ENCODE measurements at places on chromosomes 6 and 20.

DNA sequence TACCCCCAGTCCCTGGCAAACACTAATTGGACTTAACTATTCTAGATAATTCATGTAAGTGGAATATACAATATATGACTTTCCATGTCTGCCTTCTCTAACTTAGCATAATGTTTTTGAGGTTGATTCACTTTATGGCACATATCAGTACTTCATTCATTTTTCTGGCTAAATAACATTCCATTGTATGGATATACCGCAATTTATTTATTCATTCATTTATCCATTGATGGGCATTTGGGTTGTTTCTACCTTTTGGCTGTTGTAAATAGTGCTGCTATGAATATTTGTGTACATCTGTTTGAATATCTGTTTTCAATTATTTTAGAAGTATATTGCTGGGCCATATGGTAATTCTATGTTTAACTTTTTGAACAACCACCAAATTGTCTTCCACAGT is 616.3 kb downstream of the UTRN start:
- no peak for DNase-seq

- no peak for DNase-seq
These were observed 18.8 kb downstream of the PARD6B start for GRCh38 chr20:50750145-50750671.

DNA sequence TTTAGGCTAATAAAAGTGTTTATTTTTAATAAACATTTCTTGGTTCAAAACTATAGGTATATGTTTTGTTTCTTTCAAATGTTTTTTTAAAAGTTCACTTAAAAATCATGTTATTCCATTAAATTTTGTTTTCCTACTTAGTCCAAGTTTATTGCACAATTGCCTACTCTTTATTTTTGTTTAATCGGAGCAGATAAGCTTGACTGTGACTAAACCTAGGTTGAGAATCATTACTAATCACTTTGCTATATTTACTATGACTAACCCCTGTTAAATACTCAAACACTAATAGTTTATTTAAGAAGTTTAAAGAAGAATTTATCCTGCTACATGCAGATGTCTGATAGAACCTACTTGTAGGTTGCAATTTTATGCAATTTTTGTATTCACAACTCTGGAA is 18.8 kb downstream of the MAP3K4 start:
- DNase-seq: no peak

DNA sequence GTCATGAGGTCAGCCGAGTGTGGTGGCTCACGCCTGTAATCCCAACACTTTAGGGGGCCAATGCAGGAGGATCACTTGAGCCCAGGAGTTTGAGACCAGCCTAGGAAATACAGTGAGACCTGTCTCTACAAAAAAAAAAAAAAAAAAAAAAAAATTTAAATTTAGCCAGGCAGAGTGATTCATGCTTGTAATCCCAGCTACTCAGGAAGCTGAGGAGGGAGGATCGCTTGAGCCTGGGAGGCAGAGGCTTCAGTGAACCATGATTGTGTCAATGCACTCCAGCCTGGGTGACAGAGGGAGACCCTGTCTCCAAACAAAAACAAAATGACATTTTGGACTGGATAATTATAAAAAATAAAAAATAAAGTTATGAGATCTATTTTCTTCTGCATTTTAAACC is 56.2 kb downstream of the ADGRF1 start:
- DNase-seq: no peak

DNA sequence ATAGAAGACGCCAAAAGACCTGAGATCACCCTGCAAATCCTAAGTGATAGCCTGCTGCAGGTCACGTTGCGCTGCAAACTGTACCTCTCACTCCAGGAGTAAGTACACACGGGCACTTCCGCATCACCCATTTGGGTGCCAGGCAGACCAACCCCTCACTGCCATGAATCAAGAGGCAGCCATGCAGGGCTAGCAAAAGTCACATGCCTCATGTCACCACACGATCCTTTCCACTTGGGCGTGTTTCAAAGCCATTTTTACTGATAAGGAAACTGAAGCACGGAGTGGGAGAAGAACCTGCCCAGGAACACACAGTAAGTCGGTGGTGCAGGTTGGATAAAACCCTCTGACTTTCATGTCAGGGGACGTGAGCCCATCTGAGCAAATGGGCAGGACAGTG is 37.0 kb downstream of the BPIFB1 start:
- DNase-seq: no peak

DNA sequence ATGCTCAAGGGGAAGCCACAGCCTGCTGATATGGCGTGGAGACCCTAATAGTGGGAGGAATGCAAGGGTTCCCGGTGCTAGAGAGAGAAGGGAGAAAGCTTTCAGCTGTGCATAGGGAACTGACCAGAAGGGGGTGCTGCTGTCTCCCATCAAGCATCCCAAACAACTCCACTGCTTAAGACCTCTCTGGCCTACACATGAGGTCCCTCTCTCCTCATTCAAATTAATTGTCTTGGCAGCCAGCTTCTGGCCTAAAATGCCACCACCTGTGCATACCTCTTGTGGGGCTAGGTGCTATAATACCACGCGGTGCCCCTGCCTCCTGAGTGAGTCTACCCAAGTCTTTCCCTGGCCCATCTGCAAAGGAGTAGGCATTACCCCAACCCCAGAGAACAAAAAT is 14.5 kb downstream of the ADISSP start:
- no peak for DNase-seq

- DNase-seq: no peak
These were observed 126.6 kb upstream of the RIN2 start for GRCh38 chr20:19631410-19631809.

GRCh38 chr20:50027611-50028105 is 44.9 kb downstream of the SNAI1 start:
- no peak for DNase-seq

DNA sequence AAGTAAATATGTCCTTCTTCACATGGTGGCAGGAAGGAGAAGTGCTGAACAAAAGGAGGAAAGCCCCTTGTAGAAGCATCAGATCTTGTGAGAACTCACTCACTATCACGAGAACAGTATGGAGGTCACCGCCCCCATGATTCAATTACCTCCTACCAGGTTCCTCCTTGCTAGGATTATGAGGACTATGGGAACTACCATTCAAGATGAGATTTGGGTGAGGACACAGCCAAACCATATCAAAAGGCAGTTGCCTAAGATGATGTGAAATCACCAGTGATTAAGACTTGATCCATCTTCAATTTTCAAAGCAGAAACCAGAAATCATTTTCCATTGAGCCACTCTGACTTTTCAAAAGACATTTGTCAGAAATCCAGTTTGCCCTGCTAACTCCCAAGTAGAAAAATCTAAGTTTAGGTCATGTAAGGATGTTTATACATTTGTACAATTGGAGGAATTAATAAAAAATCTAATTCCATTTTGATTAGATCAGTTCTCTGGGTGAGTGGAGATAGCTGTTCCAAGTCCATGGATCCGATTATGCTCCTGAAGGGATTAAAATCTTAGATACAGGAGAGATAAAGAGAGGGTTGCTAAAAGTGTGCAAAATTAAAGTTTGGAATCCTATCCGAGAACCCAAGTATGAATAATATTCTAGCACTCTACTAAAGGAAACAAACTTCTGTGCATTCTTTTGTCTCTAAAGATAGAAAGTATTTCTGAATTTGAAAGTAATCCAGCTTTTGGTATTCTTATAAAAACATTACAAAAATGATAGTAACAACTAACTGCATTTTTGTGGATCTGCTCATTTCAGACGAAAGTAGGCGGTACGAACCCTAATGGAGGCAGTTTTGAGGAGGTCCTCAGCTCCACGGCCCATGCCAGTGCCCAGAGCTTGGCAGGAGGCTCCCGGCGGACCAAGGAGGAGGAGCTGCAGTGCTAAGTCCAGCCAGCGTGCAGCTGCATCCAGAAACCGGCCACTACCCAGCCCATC is 39.5 kb downstream of the HDDC2 start:
- no peak for DNase-seq

GRCh38 chr20:31962761-31963160 is 5.2 kb upstream of the XKR7 start:
- no peak for DNase-seq

GRCh38 chr6:168916576-168917211 is 337.0 kb downstream of the THBS2 start:
- no peak for DNase-seq

DNA sequence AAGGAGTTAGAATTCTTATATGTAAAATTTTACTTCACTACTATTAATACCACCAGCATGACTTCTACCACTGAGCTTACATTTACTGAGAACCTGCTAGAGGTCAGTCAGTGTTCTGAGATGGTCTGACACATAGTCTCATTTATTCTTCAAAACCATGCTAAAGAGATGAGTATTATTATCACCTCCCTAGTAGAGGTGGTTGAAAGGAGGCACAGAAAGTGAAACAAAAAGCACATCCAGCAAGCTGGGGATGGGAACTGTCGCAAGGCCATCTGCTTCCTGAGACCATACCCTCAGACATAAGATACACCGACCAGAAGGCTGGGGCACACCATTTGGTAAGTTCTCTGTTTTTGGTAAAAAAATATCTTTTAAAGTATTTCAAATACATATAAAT is 137.7 kb downstream of the INSM1 start:
- DNase-seq: no peak

- no peak for DNase-seq
These were observed 149.6 kb downstream of the RIMS1 start for GRCh38 chr6:72035966-72036365.

GRCh38 chr20:51482836-51483473 is 59.6 kb downstream of the NFATC2 start:
- DNase-seq: no peak

DNA sequence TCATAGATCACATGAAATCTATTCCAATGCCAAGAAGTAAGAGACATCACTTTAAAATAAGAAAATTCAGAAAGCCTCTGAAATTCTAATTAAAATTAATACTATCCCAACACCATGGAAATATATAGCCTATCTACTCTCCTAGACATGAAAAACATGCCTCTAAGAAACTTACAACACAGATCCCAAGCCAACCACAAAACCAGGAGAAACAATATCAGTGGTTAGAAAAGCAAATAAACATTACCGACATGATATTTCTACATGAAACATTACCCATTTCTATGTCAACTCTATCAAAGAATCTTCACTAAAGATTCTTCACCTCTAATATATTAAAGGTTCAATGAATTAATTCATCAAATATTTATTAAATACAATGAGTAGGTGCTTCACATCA is 4.8 kb downstream of the EPB41L2 start:
- no peak for DNase-seq

- DNase-seq: no peak
These were observed 43.3 kb downstream of the LRRC1 start for GRCh38 chr6:53837865-53838769.

All from activated CD4-positive, alpha-beta T cell treated with anti-CD3 and anti-CD28 coated beads, Interleukin-2, amount 50 U/mL, for 24 hours (primary cell).